CD4-positive, alpha-beta memory T cell (primary cell): ENCODE measurements at places on chromosomes 4 and X. TPM values are rescaled to one million over a fixed set of nuclear protein-coding genes. Genes with fewer than 3 reads are reported as not detected.
A peak's percentile ranks its signal among the peaks of the same experiment; 100 is the strongest.

DNA sequence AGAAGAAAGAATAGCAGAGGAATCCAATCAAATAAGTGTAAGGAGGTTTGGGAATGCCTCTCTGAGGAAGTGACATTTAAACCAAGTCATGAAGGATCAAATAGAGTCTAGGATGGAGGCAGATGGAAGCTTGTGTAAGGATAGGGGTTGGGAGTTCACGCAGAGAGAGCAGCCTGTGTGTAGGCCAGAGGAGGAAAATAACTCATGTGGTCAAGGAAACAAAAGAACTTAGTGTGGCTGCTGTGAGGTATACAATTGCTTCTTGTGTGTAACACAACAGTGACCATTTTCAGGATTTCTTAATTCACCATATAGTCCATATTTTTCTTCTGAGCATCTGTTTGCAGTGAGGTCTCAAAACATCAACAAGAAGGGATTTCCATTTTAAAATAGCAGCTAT lies 77.6 kb upstream of the PACRGL start:
- DNase-seq = no peak
- no peaks in the 10 kb centered on the region for H3K4me1 ChIP-seq
- H3K27me3 ChIP-seq = no peaks in the 10 kb centered on the region

GRCh38 chr4:20839957-20840356 lies 139.7 kb downstream of the PACRGL start:
- DNase-seq = no peak
- no peak overlapping the region for H3K27ac ChIP-seq
- no peaks in the 10 kb centered on the region for H3K27me3 ChIP-seq
- no peak overlapping the region for H3K4me3 ChIP-seq
- H3K4me1 ChIP-seq = no peaks in the 10 kb centered on the region

GRCh38 chr4:70992391-70992881 lies 1.0 kb upstream of the DCK start:
- peaks cover 40% of the 10 kb centered on the region for H3K4me1 ChIP-seq
- peak overlapping the region; percentile 99 for H3K4me3 ChIP-seq
- no peak for DNase-seq
- no peaks in the 10 kb centered on the region for H3K27me3 ChIP-seq
- no peaks in the 10 kb centered on the region for H3K36me3 ChIP-seq

Gene MAOA
- not detected for total RNA-seq

GRCh38 chrX:41047878-41048534 lies 37.2 kb upstream of the USP9X start:
- no peaks in the 10 kb centered on the region for H3K4me1 ChIP-seq
- H3K27ac ChIP-seq = no peak overlapping the region
- no peaks in the 10 kb centered on the region for H3K27me3 ChIP-seq
- H3K4me3 ChIP-seq = no peak overlapping the region
- H3K36me3 ChIP-seq = no peaks in the 10 kb centered on the region

DNA sequence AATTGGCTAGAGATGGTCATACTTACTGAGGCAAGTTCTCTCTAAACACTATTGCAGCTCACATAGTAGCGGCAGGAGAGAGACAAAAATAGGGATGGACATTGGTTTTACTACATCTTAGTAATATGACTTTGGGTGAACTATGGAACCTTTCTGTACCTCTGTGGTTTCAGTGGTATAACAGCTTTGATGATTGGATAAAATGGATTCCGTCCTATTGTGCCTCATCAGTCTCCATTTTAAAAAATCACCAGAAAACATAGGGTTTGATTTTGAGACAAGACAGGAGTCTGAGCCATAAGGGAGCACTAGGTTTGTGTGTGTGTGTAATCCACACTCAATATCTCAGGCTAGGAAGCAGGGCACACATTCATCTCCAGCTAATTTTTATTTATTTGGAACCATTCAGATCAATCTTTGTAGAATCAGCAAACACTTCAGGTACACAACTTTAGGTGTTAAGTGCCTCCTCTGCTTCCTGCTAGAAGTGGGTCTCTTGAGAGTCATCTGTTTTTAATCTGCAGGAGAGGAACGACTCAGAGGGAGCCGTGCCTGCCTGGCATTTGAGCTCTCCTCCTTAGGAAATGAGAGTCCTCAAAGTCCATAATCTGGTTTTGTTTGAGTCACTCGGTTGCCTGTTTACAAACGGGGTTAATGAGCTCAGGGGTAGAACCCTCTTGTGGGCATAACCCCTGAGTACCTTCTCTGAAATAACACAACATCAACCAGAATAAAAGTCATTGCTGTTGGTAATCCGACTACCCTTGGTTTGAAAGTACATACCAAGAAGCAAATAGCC lies 238.5 kb upstream of the BOD1L1 start:
- H3K4me1 ChIP-seq = no peaks in the 10 kb centered on the region
- no peak overlapping the region for H3K4me3 ChIP-seq
- no peaks in the 10 kb centered on the region for H3K27me3 ChIP-seq

DNA sequence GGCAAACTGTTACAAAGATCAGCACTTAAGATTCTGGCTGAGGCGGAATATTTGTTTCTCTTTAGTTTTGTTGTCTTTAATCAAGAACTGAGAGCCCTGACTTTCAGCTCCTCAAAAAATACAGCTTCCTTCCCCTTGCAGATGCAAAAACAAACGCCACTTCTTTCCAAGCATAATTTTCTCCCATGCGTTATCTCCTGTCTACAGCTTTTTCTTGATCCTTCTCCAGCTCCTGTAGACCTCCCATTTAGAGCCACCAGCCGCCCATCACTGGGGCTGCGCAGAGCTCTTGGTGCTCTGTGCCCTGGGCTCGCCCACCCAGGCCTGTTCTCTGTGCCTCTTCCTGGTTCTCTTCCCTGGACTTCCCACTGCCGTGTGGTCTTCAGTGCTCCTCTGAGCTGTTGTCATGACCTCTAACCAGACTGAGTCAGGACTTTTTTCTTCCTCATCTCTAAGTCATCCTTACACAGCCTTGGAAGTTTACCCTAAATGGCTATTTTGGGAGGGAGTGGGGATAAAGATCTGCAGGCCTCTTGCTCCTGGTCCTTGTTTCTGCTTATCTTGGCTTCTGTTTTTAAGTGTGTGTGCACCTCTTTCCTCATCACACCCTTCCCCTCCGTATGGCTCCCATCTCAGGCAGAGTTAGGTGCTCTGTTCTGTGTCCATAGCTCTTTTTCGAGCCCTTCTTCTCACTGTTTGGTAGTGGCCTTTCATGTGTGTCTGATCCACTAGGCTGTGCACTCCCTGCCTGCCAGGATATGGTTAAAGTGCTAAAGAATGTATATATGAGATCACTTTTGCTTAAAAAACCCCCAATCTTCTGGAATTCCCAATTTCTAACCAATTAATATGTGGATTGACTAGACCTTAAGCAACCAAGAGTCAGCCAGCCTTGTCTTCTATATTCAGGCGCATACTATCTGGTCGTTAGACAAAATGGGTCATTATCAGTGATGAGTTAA lies 122.5 kb downstream of the PTTG2 start:
- no peaks in the 10 kb centered on the region for H3K4me1 ChIP-seq
- H3K36me3 ChIP-seq = no peaks in the 10 kb centered on the region
- H3K27me3 ChIP-seq = no peaks in the 10 kb centered on the region
- no peak overlapping the region for H3K27ac ChIP-seq
- DNase-seq = no peak

DNA sequence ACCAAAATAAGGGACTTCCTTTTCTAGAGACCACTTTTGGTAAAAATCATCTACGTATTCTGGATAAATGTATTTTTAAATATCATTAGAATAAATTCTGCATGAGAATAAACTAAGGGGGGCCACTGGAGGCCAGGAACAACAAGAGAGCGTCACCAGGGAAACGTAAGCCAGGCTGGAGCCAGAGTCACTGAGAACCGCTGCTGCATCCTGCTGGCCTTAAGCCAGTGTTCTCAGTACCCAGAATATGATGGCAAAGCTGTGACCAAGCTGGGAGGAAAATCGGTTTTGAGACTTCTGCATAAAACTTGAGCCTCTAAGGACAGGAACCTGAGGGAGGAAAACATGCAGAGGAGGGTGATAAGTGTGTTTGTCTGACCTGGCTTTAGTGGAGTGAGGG lies 63.0 kb upstream of the FAM9A start:
- no peaks in the 10 kb centered on the region for H3K36me3 ChIP-seq
- no peak for DNase-seq
- H3K27me3 ChIP-seq = no peaks in the 10 kb centered on the region
- H3K27ac ChIP-seq = no peak overlapping the region
- no peak overlapping the region for H3K4me3 ChIP-seq

DNA sequence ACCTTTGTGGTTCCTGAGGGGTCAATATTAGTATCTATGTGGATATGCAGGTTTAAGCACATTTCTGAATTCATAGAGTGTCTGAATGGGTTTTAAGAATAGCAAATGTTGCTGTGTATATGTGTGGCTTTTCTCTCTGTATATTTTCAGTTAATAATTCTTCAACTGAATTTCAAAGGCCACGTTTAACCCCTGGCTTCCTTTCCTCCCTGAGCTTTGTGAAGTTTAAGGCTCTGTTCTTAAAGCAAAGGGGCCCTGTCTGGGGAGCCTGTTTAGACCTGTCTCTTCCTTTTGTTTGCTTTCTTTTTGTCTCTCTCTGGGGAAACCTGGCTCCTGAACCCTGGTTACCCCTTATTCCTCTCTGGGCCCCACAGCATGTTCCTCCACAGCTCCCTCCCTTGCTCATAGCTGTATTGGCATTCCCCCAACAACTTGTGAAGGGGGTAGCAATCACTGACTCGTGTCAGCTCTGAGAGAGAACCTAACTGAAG lies 139.1 kb downstream of the COL4A6 start:
- DNase-seq = no peak
- H3K27me3 ChIP-seq = no peaks in the 10 kb centered on the region
- H3K4me1 ChIP-seq = no peaks in the 10 kb centered on the region

- no peak overlapping the region for H3K4me3 ChIP-seq
- no peak overlapping the region for H3K27ac ChIP-seq
- no peaks in the 10 kb centered on the region for H3K36me3 ChIP-seq
- no peaks in the 10 kb centered on the region for H3K27me3 ChIP-seq
- H3K4me1 ChIP-seq = no peaks in the 10 kb centered on the region
These were observed 93.4 kb downstream of the REPS2 start for GRCh38 chrX:17039826-17040225.

Gene GCNA
- 10.2 TPM for total RNA-seq

- H3K27ac ChIP-seq = peak overlapping the region; percentile 93
- peaks cover 24% of the 10 kb centered on the region for H3K4me1 ChIP-seq
- peaks cover 24% of the 10 kb centered on the region for H3K36me3 ChIP-seq
These were observed 792 bp downstream of the PPID start for GRCh38 chr4:158722291-158722916.

DNA sequence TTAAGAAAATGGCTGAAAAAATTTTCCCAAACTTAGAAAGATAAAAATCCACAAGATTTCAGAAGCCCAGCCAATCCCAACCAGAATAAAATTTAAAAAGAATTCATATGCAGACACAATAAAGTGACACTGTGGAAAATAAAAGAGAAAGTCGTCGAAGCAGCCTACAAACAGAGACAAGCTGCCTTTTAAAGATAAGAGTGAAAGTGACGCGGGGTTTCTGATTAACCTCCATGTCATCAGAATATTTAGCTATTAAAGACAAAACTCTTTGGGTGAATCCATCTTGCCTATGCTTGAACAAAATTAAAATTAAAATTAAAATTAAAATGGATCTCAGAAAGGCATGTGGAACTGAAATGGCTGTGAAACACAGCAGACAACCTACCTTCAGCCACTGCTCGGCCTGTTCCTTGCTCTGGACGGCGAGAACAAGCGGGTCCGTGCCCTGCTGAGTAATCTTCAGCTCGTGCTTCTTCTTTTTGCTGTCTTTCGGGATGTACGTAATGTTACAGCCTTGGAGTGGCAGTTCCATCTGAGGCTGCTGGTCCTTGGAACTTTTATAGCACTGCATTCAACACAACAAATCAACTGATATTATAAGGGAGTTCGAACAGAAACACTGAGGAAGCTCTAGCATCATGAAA lies 101.4 kb downstream of the AFAP1 start:
- no peaks in the 10 kb centered on the region for H3K4me1 ChIP-seq
- no peaks in the 10 kb centered on the region for H3K27me3 ChIP-seq
- no peaks in the 10 kb centered on the region for H3K36me3 ChIP-seq
- no peak for DNase-seq

DNA sequence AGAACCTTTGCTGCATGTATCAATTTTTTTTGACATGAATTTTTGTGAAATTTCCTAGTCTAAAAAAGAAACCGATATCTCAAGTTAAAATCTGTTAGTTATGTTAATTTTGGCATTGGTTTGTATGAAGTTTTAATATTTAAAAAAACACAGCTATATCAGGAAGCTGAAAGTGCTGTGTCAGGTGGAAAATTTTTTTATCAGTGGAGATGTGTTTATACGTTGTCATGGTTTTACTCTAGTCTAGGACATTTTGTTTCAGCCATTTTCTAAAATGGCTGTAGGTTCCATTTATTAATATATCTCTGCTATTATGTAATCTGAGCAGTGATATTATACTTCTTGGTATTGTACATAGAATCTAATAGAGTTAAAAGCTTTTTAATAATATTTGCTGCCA lies 34.2 kb downstream of the OCRL start:
- H3K27me3 ChIP-seq = no peaks in the 10 kb centered on the region
- no peaks in the 10 kb centered on the region for H3K4me1 ChIP-seq
- H3K27ac ChIP-seq = no peak overlapping the region
- H3K4me3 ChIP-seq = no peak overlapping the region
- H3K36me3 ChIP-seq = no peaks in the 10 kb centered on the region

Gene CPE
- total RNA-seq = not detected

GRCh38 chrX:57677132-57677858 lies 2.8 kb downstream of the NLRP2B start:
- H3K4me1 ChIP-seq = no peaks in the 10 kb centered on the region
- no peak overlapping the region for H3K27ac ChIP-seq
- DNase-seq = no peak

- no peaks in the 10 kb centered on the region for H3K27me3 ChIP-seq
- H3K36me3 ChIP-seq = no peaks in the 10 kb centered on the region
- no peaks in the 10 kb centered on the region for H3K4me1 ChIP-seq
- no peak for DNase-seq
- no peak overlapping the region for H3K4me3 ChIP-seq
These were observed 239.0 kb upstream of the JADE1 start for GRCh38 chr4:128570387-128570975.

DNA sequence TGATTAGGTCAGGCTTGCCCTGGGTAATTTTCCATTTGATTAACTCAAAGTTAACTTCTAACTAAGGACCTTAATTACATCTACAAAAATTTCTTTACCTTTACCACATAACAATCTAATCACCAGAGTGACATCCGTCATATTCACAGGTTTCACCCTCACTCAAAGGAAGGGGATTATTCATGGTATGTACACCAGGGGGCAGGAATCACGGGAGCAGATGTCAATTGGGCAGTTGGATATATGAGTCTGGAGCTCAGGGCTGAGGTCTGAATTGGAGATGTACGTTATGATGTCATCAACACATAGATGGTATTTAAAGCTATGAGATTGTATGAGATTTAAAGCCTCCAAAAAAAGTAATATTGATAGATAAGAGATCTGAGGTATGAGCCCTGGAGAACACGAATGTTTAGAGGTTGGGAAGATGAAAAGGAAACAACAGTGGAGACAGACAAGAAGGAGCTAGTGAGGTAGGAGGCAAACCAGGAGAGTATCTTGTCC lies 52.9 kb downstream of the PGRMC1 start:
- H3K27ac ChIP-seq = no peak overlapping the region
- H3K36me3 ChIP-seq = no peaks in the 10 kb centered on the region
- H3K27me3 ChIP-seq = no peaks in the 10 kb centered on the region
- no peaks in the 10 kb centered on the region for H3K4me1 ChIP-seq

Gene CT55
- total RNA-seq = not detected

Gene OPRPN
- not detected for total RNA-seq

- no peaks in the 10 kb centered on the region for H3K4me1 ChIP-seq
- H3K27me3 ChIP-seq = no peaks in the 10 kb centered on the region
- no peak for DNase-seq
- no peaks in the 10 kb centered on the region for H3K36me3 ChIP-seq
These were observed 45.2 kb upstream of the BMP15 start for GRCh38 chrX:50865311-50865710.

- H3K36me3 ChIP-seq = no peaks in the 10 kb centered on the region
- no peak overlapping the region for H3K4me3 ChIP-seq
- H3K4me1 ChIP-seq = no peaks in the 10 kb centered on the region
- no peak overlapping the region for H3K27ac ChIP-seq
- H3K27me3 ChIP-seq = no peaks in the 10 kb centered on the region
These were observed 588.9 kb downstream of the ZNF674 start for GRCh38 chrX:45956191-45956870.
